ENCODE measurements at places on chromosomes 13 and 19.
A peak's percentile ranks its signal among the peaks of the same experiment; 100 is the strongest.

- peak; percentile 70 for DNase-seq
These were observed 6.5 kb upstream of the OPA3 start for GRCh38 chr19:45591004-45591637.

DNA sequence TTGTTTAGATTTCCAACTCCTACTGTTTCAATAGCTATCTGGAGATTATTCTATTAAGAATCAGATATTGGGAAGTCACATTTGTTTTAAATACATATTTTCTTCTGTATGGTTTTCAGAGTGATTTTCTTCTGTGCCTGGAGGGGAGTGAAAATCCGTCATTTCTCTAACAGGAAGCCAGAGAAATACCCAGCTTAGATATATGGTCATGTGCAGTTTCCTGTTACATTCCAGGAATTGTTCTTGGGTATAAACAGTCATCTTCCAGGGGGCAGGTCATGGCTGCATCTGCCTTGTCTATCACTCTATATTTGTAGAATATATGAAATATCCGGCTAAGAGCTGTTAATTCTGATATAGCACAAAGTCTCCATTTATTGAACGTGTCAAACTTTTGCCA lies 77.5 kb upstream of the MIR17HG start:
- no peak for DNase-seq

- no peak for DNase-seq
These were observed 164.3 kb downstream of the DCT start for GRCh38 chr13:94315188-94315587.

GRCh38 chr13:26011996-26012821 lies 39.6 kb downstream of the SHISA2 start:
- peak; percentile 83 for DNase-seq

GRCh38 chr13:30526612-30527495 lies 61.1 kb upstream of the HMGB1 start:
- no peak for DNase-seq

- DNase-seq, result no peak
These were observed 3.7 kb upstream of the ACP7 start for GRCh38 chr19:39080431-39080830.

DNA sequence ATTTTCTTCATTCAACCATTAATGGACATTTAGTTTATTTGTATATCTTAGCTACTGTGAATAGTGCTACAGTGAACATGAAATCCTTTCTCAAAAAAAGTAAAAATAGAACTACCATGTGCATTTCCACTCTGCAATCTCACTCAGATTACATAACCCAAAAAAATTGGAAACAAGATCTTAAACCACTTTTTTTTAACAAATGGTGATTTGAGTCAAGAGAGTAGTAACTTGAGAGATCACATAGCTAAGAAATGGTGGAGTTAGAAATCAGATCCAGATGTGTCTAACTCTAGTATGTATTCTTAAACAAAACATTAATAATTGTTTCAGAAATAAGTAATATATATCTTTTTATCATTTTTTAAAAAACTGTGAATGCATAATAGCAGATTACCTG lies 318.3 kb upstream of the SGCG start:
- no peak for DNase-seq

DNA sequence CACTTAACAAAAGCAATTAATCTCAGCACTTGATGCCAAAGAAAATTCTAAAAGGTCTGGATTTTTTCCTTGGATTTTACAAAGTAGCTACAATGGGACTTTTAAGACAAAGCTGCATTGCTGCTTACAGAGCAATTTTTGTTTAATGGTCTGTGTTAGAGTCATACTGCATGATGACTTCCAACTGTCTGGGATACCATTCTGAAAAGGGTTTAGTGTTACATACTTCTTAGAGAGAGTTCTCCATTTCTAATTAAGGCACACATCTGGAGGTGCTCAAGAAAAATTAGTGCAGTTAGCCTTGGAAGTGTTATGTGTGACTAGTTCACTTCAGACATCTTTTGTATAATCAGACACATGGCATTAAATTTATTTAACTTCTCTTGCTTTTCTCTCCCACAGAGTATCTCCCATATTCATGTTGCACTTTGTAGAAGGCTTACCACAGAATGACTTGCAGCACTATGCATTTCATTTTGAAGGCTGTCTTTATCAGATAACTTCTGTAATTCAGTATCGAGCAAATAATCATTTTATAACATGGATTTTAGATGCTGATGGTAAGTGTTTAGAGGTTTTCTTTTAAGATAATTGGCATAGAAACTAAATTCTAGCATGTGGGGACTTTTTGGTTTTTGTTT lies 35.1 kb downstream of the USPL1 start:
- no peak for DNase-seq

- no peak for DNase-seq
These were observed 1113.4 kb upstream of the MIR17HG start for GRCh38 chr13:90233933-90234672.

DNA sequence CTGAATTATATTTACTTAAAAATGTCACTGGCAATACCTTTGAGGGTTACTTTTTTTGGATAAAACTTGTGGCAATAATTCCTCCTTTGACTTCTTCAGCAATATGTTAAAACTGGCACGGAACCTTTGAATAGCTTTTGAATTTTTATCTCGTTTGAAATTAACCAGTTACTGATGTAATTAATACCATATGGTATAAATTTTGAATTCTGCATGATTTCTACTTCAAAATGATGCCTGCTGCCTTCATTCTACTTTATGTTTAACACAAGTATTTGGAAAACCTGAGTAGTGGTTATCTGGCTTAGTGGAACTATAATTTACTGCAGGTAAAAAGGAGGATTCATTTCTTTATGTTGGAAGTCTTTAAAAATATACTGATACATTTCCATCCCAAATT lies 85.3 kb downstream of the LRCH1 start:
- no peak for DNase-seq

DNA sequence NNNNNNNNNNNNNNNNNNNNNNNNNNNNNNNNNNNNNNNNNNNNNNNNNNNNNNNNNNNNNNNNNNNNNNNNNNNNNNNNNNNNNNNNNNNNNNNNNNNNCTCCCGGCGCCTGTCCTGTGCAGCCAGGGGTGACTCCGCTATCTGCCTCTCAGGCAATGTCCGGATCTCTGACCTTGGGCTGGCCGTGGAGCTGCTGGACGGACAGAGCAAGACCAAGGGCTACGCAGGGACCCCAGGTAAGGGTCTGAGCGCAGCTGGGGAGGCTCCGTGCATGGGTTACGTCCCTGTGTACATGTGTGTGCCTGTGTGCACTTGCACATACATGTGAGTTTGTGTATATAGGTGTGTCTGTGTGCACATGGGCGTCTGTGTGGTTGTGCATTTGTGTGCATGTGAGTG lies 36.1 kb upstream of the TMEM255B start:
- no peak for DNase-seq

GRCh38 chr19:44954278-44954648 lies 917 bp upstream of the CLPTM1 start:
- no peak for DNase-seq

GRCh38 chr13:80145171-80145690 lies 195.7 kb downstream of the SPRY2 start:
- DNase-seq, result no peak

DNA sequence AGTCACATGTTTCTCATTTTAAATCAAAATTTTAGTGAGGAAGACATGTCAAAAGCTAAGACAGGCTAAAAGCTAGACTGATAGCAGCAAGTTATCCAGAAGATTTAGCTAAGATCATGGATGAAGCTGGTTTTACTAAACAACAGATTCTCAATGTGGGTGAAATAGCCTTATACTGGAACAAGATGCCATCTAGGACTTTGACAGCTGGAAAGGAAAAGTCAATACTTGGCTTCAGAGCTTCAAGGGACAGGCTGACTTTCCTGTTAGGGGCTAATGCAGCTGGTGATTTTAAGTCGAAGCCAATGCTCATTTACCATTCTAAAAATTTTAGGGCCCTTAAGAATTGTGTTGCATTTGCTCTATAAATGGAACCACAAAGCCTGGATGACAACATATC lies 455.3 kb upstream of the SLC10A2 start:
- DNase-seq, result no peak

GRCh38 chr13:71590654-71591148 lies 276.3 kb downstream of the DACH1 start:
- DNase-seq, result no peak

DNA sequence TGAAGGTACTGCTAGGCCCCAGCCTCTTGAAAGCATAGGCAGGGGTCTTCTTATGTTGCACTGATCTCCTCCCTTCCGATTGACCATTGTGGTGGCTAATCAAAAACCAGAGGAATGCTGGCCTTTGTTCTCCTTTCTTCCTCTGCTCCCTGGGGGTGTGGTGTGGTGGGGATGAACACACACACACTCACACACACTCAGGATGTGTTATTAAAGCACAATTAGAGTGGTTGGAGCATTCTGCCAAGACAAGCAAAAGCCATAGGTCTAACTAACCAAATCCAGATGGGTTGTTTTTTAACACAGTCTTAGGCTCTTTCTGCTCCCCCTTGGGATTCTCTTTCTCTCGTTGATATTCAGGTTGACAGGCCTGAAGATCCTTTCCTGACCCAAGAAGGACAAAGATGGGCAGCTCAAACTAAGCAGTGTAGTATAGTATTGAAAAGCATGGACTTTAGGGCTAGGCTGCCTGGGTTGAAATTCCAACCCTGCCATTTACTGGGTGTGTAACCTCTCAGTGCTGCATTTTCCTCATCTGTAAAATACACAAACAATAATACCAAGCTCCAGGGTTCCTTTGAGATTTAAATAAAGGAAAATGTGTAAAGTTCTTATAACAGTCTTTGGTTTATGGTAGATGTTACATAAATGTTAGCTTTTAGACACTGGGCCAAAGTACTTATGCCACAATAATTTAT lies 25.5 kb upstream of the DGKH start:
- DNase-seq, result no peak

- peak; percentile 77 for DNase-seq
These were observed 64.4 kb downstream of the RASA3 start for GRCh38 chr13:114067886-114068651.

DNA sequence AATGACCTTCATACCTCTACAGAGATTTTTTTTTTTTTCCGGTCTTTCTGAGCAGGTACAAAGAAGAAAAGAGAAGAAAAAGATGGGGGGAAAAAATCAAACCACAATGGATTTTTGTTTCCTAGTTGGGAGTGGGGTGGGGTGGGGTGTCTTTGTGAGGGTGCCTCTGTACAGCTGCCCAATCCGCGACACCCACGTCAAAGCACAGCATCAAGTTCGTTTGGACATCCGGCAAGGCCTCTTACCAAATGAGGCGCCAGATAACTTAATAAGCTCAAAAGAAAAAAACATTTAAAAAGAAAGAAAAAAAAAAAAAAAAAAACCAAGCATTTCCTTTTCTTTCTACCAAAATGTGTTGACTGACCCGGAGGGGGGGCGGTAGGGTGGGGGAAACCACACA lies 70.3 kb upstream of the NFIC start:
- DNase-seq, result no peak

GRCh38 chr13:64525687-64526086 lies 2704.4 kb downstream of the PCDH9 start:
- DNase-seq, result no peak

GRCh38 chr13:103803349-103803748 lies 737.1 kb upstream of the SLC10A2 start:
- DNase-seq, result no peak

DNA sequence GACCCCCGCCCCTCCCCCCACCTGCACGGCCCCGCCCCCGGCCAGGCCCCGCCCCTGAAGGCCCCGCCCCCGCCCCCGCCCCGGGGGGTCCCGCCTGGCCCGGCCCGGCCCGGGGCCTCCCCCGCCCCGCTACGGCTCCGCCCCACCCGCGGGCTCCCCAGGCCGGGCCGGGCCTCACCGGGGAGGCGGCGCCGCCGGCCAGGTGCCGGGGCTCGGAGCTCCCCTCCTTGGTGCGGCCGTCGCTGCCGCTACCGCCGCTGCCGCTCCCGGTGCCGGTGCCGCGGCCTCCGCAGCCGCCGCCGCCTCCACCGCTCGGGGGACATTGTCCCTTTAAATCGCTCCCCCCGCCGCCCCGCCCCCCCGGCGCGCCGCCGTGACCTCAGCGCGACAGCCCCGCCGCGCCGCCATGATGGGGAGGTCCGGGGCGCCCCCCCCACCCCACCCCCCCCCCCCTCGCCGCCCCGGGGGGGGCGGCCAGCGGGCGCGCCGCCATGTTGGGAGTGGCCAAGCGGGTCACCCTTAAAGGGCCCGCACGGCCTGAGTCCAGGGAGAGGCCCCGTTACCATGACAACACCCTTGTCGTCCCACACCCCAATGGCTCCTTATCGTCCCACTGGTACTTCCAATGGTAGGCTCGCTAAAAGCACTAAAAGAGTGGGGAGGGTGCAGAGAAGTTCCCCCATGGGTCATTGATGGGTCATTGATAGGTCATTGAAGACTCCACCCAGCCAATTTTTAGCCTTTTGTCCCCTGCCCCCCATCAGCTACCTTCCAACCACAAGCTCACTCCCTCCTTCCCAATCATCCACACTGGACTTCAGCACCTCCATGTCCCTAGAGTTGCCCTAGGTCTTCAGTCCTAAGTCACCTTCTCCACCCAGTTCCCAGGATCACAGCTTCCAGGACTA lies at the start of gene WIZ:
TSS of gene WIZ (minus strand) at position 337 of the 908 bp plus-strand sequence. CDS start 1,649 bp downstream, outside the sequence.
- DNase-seq, result peak; percentile 94

- no peak for DNase-seq
These were observed 62.4 kb upstream of the C1QTNF9 start for GRCh38 chr13:24247016-24247415.

DNA sequence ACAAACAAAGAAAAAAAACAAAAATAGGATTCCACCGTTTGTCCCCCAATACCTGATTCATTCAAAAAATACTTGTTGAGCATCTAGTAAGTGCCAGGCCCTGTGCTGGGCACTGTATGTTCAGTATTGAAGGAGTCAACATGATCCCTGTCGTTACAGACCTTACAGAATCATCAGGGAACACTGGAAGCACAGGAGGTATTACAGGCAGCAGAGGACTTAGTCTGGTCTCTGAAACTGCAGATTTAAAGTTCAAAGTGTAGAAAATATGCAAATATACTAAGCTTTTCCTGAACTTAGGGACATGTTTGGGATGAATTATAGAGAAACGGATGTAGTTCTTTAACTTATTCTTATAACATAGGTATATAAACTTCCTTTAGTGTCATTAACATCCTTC lies 160.7 kb upstream of the RFC3 start:
- no peak for DNase-seq

DNA sequence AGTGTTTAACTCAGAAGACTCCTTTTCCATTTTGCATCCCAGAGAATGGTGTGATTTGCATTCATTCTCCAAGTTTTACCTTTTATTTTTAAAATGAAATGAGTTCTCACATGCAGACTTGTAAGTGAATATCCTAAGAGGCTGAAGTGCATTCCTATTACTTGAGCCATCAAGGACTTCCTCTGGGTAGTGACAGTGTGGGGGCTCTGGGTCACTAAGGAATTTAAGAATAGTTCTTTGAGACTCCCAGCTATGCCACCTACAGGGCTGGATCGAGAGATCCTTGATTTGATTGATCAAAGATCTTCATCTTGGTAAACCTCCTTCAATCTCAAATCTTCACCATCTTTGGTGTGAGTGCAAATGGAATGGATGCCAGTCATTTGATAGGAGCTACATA lies 36.3 kb upstream of the SLC10A2 start:
- DNase-seq, result no peak

Data from activated CD8-positive, alpha-beta memory T cell treated with anti-CD3 and anti-CD28 coated beads for 24 hours (primary cell).